ENCODE measurements at places on chromosomes 16 and 17.
A peak's percentile ranks its signal among the peaks of the same experiment; 100 is the strongest.

GRCh38 chr17:43789482-43789881 lies 9.2 kb downstream of the CFAP97D1 start:
- no peak for DNase-seq

DNA sequence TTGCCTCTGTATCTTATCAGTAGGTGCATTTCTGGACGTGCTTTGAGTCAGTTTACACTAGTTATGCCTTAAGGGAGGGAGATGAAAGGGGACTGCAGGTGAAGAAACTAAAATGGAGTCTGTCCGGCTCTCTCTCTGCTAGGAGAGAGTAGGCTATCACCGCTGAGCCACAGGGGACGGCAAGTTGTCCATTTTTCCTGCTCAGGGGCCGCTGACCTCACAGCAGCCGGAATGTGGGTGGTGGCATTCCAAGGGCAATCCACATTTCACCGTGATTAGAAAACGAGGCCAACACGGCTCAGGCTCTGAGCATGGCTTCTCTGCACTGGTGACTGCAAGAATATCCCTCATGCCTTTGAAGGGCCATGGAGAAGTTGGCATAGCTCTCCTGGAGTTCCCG lies 19.0 kb upstream of the KLHDC4 start:
- no peak for DNase-seq

- no peak for DNase-seq
Measured at GRCh38 chr16:49799172-49799571, 56.7 kb downstream of the ZNF423 start.

DNA sequence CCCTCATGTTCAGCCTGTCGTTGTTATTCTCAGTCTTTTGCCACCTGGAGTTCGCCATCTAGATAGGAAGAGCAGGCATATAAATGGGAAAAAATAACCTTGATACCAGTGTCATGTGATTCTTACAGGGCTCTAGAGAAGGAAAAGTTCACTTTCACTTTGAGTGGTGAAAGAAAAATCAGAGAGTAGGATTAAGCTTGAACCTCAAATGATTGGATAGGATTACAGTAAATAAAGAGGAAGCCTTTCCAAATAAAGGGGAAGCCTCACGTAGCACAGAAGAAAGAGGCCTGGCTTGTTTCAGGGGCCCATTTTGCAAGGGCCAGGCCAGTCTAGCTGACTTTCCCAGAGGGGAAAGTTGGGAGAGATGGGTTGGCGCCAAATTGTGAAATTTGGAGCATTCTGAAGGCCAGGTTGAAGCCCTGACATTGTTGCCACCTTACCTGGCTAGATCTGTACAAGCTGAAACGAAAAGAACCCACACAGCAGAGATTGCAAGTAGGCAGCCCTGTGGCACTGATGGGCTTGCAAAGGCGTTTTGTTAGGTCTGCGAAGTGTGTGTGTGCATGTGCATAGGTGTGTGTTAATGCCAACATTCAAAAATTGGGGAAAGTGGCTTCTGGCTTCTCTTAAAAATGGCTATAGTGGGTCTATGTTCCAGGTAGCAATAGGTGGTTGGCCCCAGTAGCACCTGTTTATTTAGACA lies 38.8 kb downstream of the TMC6 start:
- DNase-seq, result no peak

DNA sequence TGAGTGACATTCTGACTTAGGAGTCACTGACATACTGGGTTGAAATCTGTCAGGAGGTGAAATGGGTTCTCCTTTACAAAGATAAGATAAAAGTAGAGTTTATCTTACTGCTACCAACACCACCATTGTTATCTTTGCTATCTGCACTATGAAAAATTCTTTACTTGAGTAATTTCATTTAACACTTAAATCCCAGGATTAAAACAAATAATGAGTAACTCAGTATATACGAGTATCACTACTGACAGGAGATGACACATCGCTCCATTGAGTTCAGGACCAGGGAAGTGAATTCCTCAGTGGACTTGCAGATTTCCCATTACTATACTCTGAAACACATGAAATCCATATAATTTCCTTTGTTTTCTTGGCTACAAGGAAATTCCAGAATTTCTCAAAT lies 242.1 kb upstream of the NLRP1 start:
- no peak for DNase-seq

DNA sequence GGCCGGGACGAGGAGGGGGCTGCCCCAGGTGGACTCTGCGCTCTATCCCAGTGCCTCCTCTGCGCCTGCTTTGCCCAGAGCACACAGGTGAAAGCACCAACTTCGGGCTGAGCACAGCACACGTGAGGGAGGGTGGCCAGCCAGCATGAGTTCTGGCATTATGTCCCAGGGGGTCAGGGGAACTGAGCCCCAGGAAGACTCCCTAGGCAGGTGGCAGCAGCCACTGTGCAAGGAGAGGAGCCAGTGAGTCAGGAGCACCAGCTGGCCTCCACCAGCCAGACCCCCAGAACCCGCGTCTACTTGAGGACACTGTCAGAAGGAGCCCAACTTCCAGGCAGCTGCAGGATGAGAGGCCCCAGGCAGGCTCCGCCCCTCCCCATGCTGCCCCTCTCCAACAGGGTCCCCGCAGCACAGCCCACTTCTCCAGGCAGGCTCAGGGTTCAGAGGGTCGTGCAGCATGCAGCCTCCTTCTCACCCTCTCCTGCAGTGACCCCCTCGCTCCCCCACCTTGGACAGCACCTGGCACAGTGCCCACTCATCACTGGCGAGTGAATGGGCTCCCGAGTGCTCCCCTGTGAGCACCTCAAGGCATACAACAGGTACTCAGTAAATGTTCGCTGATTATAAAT lies 44.2 kb upstream of the RASD1 start:
- no peak for DNase-seq

DNA sequence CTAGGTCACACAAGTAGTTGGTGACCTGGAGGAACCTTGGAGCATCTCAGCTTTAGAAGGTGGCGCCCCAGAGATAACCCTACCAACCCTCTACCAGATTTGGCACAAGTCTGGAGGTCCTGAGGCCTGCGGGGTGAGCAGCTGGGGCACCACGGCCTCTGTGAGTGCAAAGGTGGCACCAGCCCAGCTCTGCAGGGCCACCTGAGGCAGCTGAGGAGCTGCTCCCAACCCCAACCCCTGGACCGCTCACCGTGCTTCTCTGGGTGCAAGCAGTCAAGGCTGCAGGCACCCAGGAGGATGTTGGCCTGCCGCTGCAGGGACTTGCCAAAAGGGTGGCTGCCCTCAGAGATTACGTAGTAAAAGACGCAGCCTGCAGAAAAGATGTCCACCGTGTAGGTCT lies 28.4 kb upstream of the ICAM2 start:
- DNase-seq, result no peak

DNA sequence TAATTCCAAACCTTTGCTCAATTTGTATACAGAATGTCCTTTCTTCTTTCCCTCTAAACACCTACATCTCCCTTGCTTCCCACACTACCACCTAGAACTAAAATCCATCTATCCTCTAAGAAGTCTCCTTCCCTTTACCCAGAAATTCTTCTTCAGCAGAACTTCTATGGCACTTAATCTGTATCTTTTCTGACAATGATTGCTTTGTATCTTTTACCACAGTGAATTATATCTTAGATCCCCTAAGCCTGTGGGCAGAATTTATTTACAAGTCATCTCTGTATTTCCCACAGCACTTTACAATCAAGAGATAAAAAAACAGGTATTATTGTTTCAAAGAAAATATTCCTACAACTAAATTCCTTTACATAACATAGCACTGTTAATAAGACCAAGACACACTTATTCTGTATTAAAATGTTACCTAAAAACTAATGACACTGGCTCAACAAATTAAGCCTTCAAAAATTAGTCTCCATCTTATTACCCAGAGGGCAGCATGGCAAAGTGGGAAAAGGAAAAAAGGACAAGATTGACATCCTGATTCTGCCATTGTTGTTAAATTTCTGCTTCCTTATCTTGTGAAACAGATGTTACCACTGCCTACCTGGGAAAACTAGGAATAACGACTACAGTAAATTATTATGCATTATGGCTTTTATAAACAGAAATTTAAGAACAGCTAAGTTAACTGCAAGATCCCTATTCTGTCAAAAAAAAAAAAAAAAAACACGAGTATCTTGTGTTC lies 42.8 kb downstream of the KANSL1 start:
- DNase-seq, result no peak

DNA sequence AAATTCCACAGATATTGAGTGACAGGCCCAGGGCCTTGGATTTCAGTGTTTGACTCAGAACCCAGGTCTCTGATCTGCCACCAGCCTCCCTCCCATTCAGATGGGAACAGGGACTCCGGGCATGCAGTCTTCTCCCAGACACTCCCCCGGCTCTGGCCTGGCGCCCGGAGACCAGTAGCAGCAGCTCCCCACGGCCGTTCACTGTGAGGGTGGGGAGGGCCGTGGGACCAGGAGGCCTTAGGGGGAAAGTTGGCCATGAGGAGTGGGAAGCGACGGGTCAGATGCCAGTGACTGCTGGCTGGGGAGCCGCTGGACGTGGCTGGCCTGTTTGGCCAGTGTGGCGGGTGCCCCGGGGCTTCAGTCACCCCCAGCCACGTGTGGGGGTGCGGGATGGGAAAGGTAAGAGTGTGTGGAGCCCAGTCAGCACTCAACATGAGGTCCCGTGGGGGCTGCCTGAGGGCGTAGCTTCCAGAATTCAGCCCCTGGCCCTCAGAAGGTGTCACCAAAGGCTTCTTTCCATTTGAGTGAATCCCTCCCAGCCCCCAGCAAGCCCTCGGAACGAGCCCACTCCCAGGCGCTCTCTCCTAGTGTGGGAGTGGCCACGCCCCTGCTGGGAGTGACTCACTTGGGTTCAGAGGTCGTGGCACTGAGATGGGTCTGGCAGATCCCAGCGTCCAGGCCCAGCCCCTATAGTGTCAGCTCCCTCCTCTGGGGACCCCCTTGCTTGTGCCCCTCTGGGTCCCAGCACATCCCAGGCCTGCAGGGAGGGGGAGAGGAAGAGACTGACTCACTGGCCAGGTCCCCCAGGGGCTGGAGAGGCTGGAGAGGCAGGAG lies 309.4 kb downstream of the SEC14L1 start:
- peak; percentile 70 for DNase-seq

DNA sequence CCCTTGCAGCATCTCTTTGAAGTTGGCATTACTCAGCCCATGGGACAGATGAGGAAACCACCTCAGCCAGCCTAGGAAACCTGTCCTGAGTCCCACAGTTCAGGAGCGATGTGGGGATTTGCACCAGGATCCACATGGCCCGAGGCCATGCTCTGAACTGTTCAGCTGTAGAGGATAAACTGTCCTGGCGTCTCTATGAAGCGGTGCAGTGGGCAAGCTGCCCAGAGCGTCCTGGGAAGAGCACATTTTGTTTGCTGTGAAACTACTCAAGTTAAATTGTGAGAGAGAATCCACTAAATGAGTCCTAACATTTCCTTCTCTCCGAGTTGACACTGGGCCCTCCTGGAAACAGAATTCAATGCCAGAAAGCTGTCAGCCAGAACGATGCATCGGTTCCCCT lies 276.6 kb upstream of the TNRC6C start:
- no peak for DNase-seq

DNA sequence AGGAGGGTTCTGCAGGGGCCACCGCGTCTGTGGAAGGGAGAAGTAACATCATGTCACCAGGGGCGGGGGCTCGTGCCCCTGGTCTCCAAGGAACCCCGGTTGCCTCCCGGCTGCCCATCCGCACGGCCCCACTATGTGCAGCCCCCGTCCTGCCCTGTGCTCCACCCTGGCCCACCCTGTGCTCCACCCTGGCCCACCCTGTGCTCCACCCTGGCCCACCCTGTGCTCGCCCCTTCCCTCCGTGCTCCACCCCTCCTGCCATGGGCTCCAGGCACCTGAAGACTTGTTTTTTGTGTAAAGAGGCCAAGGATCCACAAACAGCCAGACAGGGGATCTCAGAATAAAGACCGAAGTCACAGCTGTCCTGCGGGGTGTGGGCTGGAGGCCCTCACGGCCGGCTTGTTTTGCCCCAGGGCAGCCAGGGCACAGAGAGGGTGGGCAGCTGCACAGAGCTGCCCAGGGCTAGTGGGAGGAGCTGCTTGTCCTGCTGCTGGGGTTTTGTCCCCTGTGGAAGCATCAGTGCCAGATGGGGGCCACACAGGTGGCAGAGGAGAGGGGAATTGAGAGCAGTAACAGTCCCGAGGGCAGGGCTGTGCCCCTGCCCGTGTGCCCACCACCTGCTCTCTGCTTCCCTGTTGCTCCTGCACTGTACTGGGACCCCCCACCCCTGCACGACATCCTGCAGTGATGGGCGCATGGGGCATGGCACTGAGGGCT lies 147.0 kb upstream of the CIBAR2 start:
- no peak for DNase-seq

DNA sequence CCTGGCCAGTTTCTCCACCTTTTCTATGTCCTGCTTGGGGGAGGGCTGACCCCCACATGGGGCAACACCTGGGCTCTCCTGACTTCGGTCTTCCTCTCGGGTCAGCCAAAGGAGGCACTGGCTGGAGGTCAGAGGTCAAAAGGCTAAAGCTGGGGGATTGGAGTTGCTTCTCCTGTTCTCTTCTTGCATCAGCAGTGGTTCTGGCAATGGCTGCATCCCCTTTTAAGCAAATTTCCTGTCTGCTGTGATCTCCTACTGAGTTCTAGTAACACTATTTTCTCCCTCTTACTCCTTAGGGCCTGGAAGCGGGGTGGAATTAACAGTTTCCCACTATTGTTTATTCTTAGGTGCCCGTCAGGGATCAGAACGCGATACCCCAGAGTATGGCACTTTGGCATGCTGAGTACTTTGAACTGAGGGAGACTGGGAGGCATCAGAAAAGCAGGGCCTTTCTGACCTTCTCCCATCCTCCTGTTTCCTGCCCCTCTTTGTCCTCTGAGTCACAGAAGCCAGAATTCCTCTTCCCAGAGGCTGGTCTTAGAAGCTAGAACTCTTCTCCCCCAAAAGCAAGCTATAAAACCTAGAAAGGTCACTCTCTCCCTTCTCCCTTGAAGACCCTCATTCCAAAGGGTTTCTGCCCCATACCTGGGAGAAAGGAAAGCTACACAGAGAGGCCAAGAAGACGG lies 268.2 kb downstream of the STX8 start:
- no peak for DNase-seq

DNA sequence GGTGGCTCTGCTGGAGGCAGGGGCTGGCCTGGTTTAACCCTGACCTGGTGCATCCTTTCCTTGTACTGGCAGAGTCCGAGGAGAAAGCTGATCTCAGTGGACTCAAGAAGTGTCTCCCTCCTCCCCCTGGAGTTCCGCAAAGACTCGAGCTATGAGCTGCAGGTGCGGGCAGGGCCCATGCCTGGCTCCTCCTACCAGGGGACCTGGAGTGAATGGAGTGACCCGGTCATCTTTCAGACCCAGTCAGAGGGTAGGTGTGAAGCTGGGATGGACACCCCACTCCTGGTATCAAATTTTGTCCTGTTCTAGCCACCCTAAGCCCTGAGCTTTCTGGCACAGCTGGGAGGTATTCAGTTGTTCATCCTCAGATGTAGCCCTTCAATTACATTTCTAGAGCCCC lies 42.5 kb downstream of the IL21R start:
- DNase-seq, result no peak
